ENCODE measurements at places on chromosomes 11 and 22.

- no peak for DNase-seq
Observed at GRCh38 chr11:1751531-1751921, 1.1 kb upstream of the IFITM10 start.

DNA sequence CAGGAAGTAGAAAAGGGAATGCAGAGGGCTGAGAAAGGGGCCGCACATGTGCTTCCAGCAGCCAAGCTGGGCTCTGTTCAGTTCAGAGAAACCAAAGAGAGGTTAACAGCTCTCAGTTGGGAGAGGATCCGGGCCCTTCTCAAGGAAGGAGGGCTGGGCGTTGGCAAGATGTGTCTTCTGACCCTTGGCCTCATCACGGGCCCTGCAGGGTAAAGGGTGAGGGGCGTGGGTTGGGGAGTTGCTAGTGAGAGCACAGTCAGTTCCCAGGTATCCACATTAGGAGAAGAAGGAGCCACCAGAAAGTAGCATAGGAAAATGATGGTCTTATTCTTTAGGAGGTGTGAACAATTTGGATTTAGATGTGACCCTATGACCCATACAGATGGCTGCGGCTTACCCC, 73.0 kb downstream of the OSBP2 start:
- DNase-seq = no peak

DNA sequence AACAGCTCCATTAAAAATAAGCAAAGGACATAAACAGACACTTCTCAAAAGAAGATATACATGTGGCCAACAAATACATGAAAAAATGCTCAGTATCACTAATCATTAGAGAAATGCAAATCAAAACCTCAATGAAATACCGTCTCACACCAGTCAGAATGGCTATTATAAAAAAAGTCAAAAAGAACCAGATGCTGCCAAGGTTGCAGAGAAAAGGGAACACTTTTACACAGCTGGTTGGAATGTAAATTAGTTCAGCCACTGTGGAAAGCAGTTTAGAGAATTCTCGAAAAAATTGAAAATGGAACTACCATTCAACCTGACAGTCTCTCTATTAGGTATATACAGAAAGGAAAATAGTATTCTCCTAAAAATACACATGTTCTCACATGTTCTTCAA, 102.4 kb upstream of the FIBIN start:
- DNase-seq = no peak

- no peak for DNase-seq
Observed at GRCh38 chr11:66720223-66720898, 8.7 kb downstream of the SPTBN2 start.

DNA sequence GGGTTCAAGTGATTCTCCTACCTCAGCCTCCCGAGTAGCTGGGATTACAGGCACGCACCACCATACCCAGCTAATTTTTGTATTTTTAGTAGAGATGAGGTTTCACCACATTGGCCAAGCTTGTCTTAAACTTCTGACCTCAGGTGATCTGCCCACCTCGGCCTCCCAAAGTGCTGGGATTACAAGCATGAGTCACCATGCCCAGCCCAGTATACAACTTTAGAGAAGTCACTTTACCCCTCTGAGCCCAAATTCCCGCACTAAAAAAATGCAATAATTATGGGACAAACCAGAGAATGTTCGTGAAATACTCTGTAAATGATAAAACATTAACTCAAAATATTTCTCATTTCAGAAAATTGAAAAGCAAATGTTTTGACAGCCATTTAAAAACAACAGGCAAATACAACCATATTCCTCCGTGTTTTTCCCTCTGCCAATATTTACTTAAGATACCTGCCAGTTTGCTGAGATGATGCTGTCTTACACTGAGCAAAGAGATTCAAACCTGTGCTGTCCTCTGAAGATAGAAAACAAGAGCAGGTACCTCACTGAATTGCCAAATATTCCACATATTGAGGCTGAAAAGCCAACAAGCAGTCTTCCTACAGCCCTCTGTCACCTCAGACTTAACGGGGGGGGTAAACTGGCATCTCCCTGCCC, 9.6 kb downstream of the PLEKHA7 start:
- no peak for DNase-seq

DNA sequence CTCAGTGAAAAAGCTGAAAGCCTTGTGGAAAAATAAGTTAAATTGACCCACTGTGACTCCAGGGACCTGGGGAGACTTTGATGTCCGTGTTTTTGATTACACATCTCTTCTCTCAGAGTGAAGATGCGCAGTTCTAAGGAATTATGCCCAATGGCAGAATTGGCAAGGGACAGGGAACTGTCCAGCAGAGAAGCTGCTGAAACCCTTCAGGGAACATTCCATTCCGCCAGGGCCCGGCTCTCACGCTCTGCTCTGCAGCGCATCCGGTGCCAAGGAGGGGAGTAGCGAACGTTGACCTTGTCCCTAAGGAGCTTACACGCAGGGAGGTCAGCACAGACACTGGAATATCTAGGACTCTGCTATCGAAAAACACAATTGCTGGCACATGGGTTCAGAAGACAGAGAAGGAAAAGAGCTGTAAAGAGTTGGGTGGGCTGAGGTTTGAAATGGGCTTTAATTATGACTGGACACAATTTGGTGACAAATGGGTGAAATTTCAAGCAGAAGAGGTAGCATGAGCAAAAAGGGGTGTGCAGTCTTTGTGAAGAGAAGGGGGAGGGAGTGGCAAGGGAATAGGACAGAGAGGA, 64.5 kb upstream of the B3GAT1 start:
- no peak for DNase-seq

- no peak for DNase-seq
Observed at GRCh38 chr11:133951327-133952198, 5.2 kb downstream of the IGSF9B start.

GRCh38 chr22:45268167-45268957, 16.4 kb upstream of the UPK3A start:
- DNase-seq = peak; percentile 18

DNA sequence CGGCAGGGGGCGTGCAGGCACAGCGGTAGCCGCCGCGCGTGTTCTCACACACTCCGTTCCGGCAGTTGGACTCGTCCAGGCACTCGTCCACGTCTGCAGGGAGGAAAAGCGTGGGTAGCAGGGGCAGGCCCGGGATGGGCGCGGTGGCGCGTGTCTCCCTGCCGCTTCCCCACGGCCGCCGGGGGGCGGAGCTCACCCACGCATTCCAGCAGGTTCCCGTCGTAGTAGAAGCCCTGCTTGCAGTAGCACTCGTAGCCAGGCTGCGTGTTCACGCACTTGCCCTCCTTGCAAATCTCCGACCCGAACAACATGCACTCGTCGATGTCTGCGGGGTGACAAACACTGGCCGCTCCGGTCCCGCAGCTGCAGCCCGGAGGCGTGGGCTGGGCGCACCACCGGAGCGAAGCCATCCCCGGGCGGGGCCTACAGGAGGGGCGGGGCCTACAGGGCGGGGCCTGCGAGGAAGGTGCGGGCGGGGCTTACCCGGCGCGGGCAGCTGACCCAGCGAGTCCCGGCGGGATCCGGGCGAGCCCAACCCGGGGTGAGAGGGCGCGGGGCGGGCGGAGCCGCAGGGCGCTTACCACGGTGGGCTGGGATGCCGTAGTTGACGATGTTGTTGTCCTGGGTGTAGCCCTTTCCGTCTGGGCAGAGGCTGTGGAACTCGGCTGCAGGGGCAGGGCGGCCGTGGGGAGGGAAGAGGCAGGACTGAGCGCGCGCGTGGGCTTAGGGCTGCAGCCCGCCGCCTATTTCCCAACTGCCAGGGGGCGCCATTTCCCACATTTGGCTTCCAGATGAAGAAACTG, 15.6 kb downstream of the SCYL1 start:
- DNase-seq = peak; percentile 87

GRCh38 chr11:48032721-48033120, 52.4 kb downstream of the PTPRJ start:
- DNase-seq = no peak

GRCh38 chr11:89182773-89183518, 5.3 kb downstream of the TYR start:
- DNase-seq = no peak

DNA sequence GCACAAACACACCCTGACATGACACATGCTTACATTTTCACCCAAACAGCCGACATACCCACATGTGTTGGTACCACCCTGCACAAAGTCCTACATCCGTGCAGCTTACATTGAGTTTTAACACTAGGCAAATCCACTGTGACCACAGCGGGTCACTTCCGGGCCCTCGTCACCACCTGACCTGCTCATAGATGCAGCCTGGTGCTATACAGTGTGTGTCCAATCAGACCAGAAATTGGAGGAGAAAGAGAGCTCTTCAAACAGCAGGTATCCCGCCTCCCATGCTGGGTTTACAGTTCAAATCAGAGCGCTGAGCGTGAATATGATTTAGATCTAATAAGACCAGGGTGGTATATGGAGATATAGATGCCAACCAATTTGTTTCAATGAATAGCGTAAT, 35.4 kb downstream of the PHF21B start:
- DNase-seq = no peak

DNA sequence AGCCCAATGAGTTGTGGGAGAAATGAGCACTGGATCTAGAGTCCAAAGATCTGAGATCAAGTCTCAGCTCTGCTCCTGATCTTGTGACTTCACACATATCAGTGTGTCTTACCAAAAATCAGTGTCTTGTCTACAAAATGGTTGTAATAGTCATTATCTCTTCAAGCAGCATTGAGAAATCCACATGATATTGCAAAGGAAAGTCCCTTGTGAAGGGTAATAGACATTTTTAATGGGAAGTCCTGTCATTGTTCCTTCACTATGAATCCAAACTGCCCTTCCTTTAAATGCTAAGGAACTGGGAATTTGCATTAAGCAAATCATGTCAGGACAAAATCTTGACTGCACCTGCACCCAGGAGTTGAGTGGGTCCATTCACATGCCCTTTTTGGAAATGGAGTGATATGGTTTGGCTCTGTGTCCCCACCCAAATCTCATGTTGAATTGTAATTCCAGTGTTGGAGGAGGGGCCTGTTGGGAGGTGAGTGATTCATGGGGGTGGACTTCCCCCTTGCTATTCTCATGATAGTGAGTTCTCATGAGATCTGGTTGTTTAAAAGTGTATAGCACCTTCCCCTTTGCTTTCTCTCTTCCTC, 51.1 kb downstream of the COMMD9 start:
- no peak for DNase-seq

- no peak for DNase-seq
Observed at GRCh38 chr11:15940462-15941205, 415.7 kb downstream of the SOX6 start.

DNA sequence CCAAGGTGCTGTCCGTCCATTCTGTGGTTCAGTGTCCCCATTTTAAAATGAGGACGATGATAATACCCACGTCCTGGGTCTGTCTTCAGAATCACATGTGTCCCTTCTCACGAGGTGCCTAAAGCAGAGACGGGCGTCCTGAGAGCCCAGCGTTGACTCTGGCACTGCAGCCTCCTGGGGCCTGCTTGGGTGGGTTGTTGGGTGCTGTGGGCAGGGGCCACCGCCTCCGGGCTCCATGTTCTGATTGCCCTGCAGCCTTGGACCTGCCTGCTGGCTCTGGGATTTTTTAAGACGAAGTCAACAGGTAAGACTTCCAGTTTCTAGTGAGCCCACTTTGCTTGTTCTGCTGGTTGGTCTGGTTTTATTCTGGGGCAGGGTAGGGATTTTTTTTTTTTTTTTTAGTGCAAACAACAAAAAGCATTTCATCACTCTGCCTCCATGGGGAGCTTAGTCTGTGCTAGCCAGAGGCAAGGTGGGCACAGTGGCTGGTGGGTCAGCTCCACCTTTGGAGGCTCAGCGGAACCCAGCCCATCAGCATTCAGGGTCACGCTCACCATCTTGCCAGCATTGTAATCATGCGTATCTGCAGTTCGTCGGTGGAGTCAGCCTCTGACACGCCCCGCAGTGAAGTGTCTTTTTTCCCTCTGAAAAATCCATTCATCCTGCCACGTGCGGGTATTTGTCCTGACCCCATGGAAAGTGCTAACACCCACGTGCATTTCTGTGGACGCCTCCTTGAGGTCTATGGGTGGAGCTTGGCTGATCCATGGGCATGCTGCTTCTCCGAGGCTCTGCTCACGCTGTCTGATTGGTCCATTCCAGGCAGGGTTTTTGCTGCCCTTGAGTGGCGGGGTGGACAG, 28.3 kb downstream of the NADSYN1 start:
- DNase-seq = no peak

- no peak for DNase-seq
Observed at GRCh38 chr22:50548921-50549790, 3.5 kb downstream of the KLHDC7B start.

DNA sequence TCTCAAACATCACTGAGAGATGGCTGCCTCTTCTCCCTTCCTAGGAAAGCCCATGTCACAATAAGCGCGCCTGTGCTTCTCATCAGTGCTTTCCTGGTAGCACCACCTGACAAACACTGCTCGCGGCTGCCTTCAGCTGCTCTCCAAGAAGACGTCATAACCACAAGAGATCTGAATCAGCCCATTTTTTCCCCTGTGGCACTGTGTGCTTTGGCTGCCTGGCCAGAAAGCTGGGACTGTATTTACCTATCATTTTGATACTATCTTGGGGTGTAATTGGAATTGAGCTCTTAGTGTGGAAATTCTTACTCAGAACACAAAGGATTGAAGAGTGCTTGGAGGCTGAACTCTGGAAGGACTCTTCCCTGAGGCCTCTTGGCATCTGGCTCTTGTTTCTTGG, 50.3 kb upstream of the EHF start:
- no peak for DNase-seq

GRCh38 chr11:107587306-107587979, 3.5 kb upstream of the ELMOD1 start:
- DNase-seq = no peak

DNA sequence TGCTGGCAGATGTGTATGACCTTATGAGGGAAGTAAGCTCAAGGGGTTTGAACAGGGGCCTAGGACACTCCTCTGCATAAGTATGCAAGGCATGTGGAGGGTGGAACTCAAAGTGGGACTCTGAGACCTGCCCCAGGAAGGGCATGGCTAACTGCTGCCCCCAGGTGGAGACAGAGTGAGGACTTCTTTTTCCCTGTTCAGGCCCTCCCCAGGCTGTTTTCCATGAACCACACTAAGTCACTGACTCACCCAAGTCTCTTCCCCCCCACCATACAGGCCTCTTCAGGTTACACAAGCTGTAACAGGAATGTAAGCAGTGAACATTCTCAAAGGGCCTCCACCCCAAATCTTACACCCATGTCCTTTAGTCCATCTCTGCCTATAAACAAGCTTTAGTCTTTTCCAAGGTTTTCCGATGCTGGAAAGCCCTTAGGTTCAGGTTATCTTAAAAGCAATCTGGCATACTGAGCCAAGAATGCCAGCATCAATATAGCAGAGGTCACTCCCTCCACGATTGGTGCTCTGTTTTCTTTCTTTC, 13.1 kb downstream of the EEF1G start:
- DNase-seq = peak; percentile 78

- peak; percentile 87 for DNase-seq
Observed at GRCh38 chr22:44697423-44698141, 4.4 kb upstream of the PRR5 start.

DNA sequence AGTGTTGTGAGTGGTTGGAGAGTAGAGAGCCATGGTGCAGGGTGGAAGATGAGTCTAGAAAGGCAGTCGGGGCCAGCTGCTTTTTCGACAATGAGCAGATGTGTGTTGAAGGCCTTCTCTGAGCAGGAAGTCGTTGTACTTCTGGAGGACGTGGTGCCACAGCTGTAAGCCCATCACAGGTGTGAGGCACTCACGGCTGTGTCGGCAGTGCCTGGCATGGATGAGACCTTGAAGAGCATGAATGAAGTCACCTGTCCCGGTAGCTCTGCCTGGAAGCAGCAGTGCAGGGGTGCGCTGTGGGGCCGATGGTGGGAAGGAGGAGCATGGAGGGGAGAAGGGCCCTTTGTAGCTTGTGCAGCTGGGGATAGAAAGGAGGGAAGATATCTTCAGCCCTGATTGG, 165.2 kb downstream of the PKNOX2 start:
- DNase-seq = no peak

- no peak for DNase-seq
Observed at GRCh38 chr11:91209751-91210150, 986.9 kb upstream of the CHORDC1 start.

GRCh38 chr22:42648368-42649245, 585 bp downstream of the CYB5R3 start:
- DNase-seq = peak; percentile 9

Measured in T-helper 9 cell (primary cell).